ENCODE measurements at places on chromosomes 1 and 21.
A peak's percentile ranks its signal among the peaks of the same experiment; 100 is the strongest.

- DNase-seq, result no peak
Observed at GRCh38 chr1:94962409-94963265, 35.7 kb upstream of the CNN3 start.

GRCh38 chr1:44297695-44298400 lies 57.2 kb downstream of the ERI3 start:
- DNase-seq, result no peak

DNA sequence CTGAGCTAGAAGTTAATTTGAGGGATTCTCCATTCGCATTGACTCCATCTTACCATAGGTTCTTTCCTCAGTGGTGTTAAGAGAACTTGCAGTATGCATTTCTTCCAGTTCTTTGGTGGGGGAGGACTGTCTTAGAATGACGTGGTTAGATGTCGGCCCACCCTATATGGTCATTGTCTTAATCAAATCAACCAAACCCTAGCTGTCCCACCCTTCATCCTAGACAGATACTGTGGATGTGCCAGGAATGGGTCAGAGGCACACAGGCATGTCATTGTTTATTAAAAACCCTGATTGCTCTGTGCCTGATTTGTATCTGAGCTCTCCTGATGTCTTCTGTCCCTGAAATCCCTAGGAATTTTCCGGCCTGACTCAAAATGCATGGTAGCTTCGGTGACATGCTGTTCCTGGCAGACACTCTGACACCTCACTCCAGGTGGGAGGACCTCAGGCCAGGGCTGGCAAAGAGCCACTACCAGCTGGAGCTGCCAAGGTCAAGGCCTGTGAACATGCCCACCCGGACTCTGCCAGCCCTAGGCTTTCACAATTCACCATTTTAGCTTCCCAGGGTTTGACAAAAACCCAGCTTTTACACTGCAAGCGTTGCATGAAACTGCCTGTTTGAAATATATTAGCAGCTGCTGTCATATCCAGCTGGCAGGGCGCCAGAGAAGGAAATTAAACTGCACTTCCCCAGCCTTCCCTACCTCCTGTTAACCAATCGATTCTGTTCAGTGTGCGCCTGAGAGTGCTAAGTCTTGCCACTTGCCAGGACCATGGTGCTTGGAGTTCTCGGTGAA lies 134.0 kb downstream of the FAM78B start:
- no peak for DNase-seq

- no peak for DNase-seq
Observed at GRCh38 chr1:70427976-70428375, 16.9 kb downstream of the CTH start.

- no peak for DNase-seq
Observed at GRCh38 chr1:2458687-2459086, 17.4 kb upstream of the PLCH2 start.

GRCh38 chr1:25572708-25573590 lies 29.5 kb downstream of the LDLRAP1 start:
- DNase-seq, result peak; percentile 35

- no peak for DNase-seq
Observed at GRCh38 chr1:158717344-158717743, 3.2 kb downstream of the OR6K3 start.

- no peak for DNase-seq
Observed at GRCh38 chr1:165941531-165941930, 114.1 kb downstream of the UCK2 start.

- no peak for DNase-seq
Observed at GRCh38 chr1:43056981-43057391, 98.3 kb upstream of the SLC2A1 start.

- no peak for DNase-seq
Observed at GRCh38 chr1:153550827-153551500, 1.9 kb upstream of the S100A3 start.

DNA sequence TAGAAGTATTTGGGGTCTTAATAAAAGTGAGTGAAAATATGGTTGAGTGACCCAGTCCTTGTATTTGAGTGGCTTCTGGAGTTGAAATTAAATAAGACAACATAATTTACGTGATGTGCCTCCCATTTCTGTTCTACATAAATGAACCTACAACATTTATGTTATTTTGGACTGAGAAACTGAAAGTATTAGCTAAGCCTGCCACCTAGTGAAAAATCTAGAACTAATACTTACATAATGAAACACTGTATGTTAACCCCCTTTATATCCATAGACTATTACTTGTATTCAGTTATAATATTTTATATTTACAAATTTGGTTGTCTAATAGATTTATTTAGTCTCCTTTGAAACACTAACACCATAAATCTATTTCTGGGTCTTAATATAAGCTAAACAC lies 298.9 kb downstream of the KCNT2 start:
- no peak for DNase-seq

GRCh38 chr1:192805832-192806323 lies 3.0 kb upstream of the RGS2 start:
- no peak for DNase-seq

DNA sequence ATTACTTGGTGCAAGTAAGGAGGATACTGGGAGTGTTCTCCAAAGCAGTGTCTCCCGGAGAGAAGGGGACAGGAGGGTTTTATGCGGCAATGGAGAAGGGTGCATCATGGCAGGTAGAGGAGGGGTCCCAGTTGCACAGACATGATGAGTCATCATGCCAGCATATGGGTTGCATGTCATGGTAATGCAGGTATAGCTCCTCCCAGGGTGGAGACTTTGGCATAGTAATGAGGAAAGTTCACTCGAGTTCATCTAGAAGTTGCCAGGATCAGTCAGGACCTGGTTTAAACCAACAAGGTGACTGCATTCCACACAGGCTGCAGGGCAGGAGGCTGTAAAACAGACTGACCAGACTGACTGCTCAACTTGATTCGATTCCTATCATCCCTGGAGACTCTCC lies 355.7 kb upstream of the DUSP10 start:
- no peak for DNase-seq

GRCh38 chr1:5911871-5912271 lies 80.4 kb downstream of the NPHP4 start:
- no peak for DNase-seq

- DNase-seq, result no peak
Observed at GRCh38 chr21:34122047-34122446, 48.7 kb downstream of the MRPS6 start.

GRCh38 chr1:107724648-107725047 lies 240.3 kb downstream of the VAV3 start:
- no peak for DNase-seq

- DNase-seq, result no peak
Observed at GRCh38 chr1:224054611-224055010, 59.3 kb upstream of the FBXO28 start.

GRCh38 chr1:188314557-188315137 lies 1485.9 kb downstream of the PLA2G4A start:
- DNase-seq, result no peak

GRCh38 chr21:45892156-45892915 lies 89.2 kb upstream of the COL6A1 start:
- no peak for DNase-seq

DNA sequence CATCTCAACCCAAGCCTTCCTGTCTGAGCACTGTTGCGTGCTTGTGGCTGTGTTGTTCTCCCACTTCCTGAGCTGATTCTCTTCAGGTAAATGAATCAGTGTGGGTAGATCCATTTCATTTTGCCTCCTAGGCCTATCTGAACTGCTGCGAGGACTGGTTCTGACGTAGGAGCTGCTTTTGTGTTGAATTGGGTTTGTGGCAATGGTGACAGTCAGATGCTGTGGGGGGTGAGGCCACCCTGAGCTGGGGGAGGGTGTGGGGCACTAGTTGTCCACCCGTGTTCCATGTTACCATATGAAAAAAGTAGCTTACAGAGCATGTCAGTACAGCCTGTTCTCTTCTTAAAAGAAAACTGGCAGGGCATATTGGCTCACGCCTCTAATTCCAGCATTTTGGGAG lies 81.5 kb downstream of the MRPS6 start:
- no peak for DNase-seq

DNA sequence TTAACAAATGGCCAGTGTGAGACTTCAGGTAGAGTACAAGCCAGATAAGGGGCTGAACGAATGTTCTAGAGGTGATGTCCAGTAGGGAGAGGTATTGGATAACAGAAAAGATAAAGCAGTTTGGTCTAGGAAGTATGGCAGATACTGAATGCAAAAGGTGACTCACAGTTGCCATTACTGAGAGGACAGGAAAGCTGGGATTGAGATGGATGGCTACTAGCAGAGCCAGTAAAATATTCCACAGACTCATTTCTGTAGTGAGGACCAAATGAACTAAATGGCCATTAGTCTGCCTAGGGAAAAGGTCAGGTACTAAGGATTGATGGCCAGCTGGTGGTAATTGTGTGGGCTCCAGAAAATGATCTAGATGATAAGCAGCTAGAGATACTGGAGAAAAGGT lies 11.5 kb downstream of the MACO1 start:
- DNase-seq, result no peak

- no peak for DNase-seq
Observed at GRCh38 chr1:237634922-237635321, 255.8 kb downstream of the ZP4 start.

DNA sequence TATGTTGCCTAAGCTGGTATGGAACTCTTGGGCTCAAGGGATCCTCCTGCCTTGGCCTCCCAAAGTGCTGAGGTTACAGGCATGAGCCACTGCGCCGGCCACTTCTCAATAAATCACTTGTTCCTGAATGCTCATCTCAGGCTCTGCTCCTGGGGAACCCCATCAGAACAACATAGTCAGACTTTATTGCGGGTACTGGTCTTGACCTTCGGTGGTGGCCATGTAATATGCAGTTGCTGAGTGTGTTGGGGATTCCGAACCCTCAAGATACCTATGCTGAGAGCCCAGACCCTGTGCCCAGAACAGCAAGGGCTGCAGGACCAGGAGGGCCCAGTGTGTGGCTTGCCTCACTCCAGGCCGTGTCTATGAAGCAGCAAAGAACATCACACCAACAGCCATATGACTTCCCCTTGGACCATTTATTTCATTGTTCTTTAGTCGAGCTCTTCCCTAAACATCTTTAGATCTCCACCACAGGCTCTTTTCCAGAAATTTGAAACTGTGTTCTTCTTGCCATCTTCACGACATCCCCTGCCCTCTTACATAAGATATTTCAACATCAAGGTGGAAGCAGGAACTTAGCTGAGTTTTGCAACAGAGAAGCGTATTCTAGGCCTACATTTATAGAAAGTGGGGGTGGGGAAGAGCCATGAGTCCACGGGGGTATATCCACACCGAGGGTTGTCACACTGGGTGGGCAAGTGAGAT lies 12.7 kb upstream of the SDHB start:
- DNase-seq, result no peak

- DNase-seq, result no peak
Observed at GRCh38 chr1:27574871-27575831, 28.8 kb downstream of the AHDC1 start.

DNA sequence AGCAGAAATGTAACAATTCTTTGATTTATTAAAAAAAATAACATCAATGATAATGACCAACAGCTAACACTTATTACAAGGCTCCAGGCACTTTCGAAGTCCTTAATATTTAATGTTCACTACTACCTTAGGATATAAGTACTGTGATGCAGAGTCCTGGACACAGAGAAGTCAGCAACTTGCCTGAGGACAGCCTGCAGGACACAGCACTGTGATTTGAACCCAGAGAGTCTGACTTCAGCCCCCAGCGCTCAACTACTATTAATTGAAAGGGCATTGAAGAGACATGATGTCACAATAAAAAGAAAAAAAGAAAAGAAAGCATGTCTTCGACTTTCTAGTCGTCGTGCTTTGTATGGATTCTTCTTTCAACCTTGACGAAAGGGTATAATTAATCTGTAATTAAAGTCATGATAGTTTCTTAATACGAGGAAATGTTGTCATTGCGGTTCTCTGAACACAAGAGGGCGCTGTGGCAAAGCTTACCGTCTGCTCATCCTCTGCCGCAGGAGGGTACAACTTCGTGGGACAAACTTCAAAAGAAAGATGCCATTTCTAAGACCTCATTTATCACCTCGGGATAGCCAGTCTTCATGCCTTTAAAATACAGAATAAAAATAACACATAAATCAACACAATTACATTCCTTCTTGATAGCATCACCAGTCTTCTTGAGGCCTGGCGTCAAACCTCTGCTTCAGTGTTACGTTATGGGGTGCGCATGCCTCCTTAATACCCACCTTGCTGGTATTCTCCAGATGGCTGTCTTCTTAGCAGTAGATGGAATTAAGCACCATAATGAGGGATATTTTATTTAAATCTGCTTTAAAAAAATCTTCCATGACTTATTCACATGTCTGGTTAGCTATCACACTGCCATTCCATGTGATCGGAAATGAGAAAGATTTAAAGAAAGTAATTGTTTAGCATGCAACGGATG lies 240.1 kb downstream of the DISC1 start:
- DNase-seq, result peak; percentile 28

GRCh38 chr21:29800056-29800455 lies 139.7 kb downstream of the GRIK1 start:
- no peak for DNase-seq

DNA sequence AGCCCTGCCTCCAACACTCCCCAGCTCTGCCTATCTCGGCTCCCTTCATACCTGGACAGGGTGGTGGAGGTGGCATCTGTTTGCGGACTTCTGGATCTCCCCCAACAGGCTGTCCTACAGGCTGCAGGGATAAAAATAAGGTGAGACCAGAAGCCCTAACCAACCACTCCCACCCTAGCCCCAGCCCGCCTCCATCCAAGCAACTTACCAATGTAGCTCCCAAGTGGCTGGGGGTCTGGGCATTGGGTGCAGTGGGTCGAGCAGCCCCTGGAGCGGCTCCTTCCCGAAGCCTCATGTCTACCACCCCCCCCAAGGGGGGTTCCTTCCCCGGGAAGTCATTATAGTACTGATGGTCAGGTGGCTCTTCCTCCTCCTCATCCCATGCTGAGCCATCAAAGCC lies 4.4 kb downstream of the SHC1 start:
- DNase-seq, result no peak

DNA sequence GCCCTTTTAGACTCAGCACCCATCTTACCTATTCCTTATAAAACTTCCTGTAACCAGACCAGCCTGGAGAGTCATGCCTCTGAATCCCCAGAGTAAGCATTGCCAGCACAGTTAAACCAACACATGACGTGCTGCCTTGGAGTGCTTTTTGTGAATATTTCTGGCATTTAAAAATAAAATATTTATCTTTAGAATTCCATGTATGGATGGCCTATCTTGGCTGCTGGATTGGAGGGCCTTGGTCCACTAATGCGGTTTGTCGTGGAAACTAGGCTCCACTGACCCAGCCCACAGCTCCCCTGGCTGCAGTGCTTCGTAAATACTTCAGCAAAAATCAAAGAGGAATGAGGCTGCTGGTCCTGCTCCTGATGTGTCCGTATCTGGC lies 17.5 kb downstream of the MTARC1 start:
- DNase-seq, result no peak

DNA sequence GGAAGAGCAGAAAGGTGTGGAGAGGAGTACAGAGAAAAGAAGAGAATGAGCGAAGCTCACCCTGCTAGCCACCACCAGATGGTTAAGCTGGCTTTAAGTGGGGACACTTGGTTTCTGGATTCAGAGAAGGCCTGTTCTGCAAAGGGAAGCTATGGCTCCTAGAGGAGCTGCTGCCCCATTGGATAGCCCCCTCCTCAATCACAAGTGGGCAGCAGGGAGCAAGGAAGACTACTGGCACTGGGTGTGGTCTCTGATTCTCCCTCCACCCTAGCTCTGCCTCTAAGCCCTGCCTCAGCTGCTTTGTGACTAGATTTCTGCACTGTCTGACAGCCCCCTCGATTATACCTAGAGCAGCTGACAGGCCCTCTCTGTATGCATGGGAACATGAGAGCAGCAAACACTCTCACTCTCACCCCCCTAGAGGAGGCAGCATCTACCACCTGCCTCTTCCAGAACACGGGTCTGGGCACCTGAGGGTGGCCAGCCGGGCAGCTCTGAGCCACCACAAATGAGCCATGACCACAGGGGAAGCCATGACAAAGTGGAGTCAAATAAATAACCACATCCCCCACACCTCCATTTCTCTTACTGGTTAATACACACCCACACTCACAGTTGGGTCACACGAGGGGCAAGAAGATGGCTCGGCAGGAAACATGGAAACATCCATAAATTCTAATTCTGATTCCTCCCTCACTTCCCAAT lies 13.6 kb downstream of the PLEKHA6 start:
- DNase-seq, result no peak

All from T follicular helper cell (primary cell).